T-helper 22 cell (primary cell): ENCODE measurements at places on chromosomes 6 and 20.
A peak's percentile ranks its signal among the peaks of the same experiment; 100 is the strongest.

GRCh38 chr20:47809161-47809960, 24.1 kb upstream of the SULF2 start:
- no peak for DNase-seq

DNA sequence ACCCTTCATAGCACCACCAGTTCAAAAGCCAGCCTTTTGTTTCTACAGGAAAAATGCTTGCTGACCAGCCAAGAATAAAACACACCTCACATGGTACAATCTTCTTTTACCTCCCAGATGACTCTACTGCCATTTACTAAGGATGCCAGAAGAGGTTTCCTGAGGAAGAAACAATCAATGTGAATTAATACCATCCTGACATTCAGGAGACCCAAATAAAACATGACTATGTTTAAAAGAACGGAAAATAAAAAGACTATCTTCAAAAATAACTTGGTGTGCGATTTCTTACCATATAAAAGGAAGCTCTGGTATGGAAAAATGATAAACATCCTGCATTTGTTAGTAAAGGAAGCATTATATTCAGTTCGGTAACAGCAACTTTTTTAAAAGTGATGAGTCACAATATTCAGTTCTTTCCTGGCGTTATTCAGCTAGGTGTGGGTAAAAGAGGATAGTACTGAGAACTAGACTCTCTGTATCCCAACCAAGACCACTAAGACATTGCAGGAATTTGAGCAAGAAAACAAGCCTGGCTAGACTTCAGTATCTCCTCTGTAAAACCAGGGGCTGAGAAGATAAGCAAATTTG, 16.3 kb downstream of the COL21A1 start:
- DNase-seq = no peak

DNA sequence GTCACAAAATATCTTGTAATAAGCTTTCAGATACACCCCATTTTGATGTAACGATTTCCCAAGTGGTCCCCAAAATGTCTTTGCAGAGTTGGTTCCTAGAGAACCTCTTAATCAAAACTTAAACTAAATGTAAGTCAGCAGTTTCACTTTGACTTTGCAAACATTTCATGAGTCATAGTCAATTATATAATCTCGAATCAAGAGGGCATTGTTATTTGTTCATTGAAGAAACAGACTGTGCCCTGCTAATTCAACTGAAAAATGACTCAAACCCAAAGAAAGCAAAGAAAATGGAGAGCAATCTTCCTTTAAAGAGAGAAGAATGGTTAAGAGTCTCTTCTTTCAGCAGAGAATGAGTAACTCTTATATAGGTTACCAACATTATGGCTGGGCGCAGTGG, 58.3 kb downstream of the IPCEF1 start:
- DNase-seq = no peak

DNA sequence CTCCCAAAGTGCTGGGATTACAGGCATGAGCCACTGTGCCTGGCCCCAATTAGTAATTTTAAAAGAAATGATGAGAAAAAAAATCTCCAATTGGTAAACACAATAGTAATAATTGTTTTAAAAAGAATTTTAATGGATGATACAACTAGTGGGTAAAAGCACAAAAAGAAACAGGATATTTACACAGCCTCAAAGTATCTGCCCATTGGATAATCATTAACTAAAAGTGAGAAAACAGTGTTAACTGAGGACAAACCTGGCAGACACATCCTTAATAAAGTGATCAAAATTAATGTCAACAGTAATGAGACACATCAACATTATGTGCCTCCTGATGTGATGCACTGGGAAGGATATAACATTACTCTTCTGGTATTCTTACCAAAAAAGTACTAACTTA, 24.5 kb downstream of the DTNBP1 start:
- no peak for DNase-seq

DNA sequence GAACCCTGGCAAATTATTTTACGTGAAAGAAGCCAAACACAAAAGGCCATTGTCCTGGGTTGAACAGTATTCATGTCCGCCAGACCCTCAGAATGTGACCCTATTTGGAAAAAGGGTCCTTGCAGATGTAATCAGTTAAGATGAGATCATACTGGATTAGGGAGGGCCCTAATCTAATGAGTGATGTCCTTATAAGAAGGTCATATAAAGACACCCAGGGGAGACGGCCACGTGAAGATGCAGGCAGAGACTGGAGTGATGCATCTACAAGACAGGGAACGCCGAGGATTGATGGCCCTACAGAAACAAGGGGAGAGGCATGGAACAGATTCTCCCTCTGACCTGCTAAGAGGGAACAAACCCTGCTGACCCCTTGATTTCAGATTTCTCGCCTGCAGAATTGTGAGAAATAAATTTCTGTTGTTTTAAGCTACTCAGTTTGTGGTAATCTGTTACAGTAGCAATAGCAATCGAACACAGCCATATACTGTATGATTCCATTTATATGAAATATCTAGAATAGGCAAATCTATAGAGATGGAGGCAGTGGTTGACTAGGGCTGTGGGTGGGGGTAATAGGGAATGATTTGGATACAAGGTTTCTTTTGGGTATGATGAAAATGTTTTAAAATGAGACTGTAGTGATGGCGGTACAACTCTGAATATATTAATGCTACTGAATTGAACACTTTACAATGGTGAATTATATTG, 132.9 kb upstream of the NUP153 start:
- DNase-seq = no peak

- no peak for DNase-seq
Measured at GRCh38 chr20:57983082-57983481, 245.4 kb downstream of the ANKRD60 start.

DNA sequence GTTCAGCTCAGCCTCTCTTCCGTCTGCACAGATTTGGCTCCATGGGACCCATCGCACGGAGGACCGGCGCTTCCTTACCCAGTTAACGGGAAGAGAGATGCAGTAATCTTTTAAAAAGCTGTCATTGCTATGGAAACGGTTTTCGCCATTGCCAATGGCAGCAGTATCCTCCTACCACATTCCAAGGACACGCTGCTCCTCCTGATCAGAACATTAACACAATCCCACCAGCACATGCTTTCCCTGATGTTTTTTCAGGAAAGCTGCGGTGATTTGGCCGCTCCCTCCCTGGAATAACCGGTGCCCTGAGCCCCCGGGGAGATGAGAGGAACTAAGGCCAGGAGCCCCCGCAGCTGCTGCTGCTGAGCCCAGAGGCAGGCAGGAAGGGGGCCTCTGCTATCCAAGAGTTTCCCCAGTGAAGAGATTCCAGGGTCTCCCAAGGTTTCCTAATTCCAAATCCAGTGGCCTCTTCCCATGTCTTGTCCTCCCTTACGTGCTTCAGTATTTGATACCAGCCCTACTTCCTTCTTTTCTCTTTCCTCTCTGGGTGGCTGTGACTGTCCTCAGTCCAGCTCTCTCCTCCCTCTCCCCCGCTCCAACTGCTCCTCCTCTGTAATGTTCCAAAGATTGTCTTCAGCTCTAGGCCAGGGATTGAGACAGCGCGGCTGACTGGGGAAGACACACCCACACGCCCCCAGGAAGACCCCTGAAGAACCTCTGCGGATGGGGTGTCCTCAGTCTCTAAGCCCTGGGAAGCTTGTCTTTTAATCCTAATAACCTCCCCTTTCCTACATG, 2.6 kb downstream of the BNIP5 start:
- DNase-seq = no peak

DNA sequence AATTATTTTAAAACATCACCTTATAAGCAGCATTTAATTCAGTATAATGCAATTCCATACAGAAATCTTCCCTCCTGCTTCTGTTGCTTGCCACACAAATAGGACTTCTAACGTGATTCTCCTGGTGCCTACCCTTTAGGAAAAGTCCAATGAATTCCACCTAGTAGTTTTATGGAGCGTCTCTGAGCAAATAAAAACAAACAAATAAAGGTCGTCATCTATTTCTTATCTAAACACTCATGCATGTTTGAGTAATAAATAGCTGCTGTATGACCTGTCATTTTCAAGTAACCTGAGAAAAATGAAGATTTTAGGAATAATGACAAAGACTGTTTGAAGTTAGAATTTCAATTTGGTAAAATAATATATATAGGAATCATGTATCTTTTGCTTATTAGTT, 102.7 kb downstream of the BMP5 start:
- DNase-seq = no peak

DNA sequence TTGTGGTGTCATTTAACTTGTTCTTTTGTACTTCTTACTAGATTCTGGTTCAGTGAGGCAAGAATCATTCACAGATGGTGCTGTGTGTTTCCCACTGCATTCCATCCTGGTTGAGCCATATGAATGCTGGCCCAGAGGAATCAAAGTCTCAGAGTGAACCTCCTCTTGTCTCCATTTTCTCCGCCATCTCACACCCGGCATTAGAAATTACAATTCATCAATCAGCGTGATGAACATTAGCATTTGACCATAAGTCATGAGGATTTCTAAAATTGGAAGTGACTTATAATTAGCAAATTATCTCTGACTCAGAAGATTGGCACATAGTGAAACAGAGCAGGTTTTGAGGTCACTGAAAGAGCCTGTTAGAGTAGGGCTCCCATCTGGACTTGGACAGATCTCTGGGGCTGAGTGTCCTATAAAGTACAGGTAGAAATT, 25.2 kb downstream of the TNFAIP3 start:
- DNase-seq = no peak

DNA sequence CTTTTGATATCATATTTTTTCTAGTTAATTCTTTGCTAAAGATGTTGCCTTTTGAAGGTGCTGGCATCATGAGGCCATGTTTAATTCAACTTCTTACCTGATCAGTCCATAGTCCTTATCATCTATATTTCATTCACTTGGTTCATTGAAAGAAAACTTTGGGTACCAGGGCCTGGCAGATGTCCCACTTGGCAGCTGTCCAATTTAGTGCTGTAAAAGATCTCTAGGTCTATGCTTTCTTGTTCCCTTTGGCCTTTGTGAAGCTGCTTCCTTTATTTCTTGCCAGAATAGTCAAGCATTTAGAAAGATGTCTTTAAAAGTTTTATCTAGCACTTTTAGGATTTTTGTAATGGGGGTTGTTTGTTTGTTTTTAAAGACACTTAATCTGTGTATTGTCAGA, 61.7 kb upstream of the EYA4 start:
- DNase-seq = no peak

- no peak for DNase-seq
Measured at GRCh38 chr6:137722749-137723272, 144.2 kb upstream of the TNFAIP3 start.

DNA sequence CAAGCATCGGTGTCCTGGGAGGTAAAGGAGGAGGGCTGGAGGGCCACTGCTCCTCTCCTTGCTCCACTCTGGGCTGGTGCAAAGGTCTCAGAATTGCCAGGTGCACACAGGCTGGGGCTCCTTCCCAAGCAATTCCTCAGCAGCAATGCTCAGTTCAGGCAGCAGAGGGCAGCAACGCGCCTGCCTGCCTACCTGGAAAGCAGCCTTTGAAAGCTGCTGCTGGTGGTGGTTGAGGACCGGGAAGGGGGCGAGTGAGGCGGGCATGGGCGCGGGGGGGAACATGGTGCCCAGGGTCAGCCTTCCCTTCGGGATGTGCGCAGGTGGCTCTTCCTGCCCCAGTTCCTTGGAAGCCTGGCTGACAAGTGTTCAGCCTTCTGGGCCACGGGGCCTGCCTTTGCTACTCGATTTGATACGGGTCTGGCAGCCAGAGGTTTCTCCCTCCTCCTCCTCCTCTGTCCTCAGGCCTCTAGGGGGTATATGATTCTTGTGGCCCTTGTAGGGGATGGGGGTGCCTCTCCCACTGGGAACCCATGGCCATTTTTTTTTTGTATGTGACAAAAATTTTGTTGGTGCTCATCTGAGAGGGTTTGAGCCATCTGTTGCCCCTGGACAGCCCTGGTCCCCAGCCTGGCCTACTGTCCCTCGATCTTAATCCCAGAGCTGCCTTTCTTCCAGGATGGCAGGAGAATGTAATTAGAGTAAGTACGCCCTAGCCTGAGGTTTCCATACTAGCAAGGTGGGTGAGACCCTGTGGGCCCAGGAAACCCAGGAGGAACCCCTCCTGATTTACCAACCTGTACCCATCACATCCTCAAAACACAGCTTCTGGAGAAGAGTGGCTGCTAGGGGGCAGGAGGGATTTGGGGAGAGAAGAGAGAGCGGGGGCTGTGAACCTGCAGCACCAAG, 20.1 kb downstream of the MRPS18A start:
- DNase-seq = peak; percentile 47

DNA sequence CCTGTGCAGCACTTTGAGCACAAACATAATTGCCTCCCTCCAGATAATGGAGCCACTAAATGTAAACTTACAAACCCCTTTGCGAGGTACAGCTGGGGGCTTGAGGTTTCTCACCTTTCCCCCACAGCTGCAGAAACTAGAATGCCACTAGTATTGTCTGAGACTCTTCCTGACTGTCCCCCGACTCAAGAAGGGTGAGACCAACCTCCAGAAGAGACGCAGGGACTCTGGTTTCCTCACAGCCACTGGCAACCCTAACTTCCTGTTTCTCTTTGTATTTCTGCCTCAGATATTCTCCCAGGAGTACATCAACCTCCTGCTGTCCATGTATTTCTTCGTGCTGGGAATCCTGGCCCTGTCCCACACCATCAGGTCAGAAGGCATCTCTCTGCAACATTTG, 23.6 kb downstream of the HM13 start:
- no peak for DNase-seq

DNA sequence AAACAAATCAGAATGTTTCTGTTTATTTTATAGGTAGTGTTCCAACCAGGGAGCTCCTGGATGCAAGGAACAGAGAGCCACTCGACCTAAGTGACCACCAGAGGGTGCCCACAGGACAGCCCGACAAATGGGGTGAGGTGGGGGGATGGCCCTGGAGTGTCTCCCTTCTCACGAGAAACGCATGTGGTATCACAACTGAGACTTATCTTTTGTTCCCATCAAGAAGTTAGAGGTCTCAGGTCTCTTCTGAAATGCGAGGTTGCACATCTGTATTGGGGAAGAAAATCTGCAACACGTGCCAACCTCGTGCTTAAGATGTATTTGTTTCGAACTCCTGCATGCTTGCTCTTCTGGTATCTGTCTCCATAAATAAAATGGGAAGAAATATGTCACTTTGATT, 104.0 kb downstream of the ISM1 start:
- no peak for DNase-seq

DNA sequence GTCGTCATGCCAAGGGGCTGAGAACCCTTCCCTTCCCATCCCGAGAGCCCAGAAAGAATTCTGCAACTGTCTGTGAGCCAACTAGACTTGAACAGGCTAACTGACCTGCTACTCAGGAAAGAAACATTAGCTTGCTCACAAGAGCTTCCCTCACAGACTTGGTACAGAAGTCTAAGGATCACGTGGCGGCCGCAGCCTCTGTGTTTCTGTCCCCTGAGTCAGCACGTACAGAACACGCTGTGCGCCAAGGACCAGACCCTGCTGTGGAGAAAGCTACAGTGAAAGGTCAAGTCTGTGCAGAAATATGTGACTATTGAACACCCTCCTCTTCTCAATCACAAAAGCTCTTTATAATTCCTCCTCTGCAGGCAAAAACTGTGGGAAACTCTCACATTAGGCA, 151.3 kb upstream of the QKI start:
- no peak for DNase-seq
